Dermis blood vessel endothelial cell (primary cell): ENCODE measurements at places on chromosomes 16 and 17. TPM values are rescaled to one million over a fixed set of nuclear protein-coding genes. Genes with fewer than 3 reads are reported as not detected.

DNA sequence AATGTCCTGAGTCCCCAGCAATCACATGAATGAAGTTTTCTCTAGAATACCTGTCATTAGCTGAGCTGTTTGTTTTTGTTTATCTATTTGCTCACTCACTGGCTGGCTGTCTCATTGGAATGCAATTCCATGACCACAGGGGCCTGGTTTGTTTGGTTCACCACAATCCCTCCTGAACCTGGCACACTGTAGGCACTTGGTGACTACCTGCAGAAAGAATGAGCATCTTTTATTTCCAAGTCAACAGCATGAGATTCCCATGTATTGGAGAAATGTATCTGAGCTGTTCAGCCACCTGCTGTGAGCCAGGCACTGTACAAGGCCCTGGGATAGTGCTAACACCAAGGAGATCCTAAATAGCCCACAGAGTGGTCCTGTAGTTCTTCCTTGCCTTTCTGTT is 345.1 kb downstream of the XYLT1 start:
- no peak for DNase-seq

GRCh38 chr16:4790871-4791270 is 2.7 kb upstream of the SEPTIN12 start:
- no peak for DNase-seq

DNA sequence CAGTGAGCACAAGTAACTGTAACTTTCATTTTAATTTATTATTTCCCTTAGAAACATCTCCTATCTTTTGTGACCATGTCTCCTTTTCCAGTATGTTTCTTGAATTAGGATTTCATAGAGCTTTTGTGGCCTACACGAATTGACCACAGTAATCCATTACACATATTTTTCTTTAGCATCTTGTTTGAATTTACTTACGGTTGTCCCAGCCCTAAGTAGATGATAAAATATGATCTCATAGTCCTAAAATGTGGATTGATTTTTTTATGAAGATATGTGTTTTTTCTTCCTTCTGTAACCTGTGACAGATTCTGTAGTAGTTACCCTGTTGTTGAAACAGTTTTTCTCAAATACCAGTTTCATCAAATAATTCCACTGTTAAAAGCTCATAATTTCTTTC is 61.5 kb downstream of the NF1 start:
- DNase-seq = no peak

DNA sequence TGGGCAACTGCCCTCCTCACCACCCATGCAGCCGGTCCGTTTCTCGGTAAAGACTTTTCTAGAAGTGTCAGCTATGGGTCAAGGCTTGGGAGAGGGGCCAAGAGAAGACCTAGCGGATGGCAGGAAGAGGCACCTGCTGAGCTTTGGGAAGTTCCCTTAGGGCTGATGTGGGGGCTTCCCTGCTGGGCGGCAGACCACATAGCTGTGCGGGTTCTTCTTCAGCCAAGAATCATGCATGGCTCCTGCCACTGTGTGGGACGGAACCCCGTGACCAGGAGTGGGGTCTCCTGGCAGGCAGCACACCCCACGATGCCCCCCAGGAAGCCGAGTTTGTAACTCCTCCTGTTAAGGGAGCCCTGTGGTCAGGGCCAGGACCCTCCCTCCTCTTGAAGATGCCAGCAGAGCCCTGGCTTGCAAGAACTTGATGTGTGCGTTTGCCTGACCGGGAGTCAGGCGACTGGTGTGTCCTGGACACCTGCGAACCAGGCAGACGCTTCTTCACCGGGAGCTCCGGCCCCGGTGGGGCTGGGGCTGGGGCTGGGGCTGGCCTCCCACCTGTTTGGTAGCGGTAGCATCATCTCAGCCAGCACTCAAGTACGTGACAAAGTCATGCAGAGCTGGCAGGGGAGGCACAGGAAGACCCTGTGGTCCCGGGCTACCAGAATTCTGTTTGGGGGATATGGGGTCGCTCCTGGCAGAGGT is 17.7 kb upstream of the SLC38A10 start:
- no peak for DNase-seq

DNA sequence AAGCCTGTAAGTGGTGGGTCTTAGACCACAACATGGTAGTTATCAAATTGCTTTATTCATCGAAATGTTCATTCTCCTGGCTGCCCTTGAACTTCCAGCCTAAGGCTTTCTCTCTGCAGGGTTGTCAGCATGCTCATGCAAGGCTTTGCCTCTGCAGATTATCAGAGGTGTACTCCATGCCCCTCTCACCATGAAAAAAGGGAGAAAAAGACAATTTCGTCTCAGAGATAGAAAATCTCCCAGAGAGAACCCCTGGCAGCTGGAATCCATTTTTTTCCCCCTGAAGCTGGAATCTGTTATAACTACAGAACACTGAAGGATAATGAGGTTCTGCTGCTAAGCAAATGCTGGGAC is 33.9 kb upstream of the METTL9 start:
- no peak for DNase-seq

DNA sequence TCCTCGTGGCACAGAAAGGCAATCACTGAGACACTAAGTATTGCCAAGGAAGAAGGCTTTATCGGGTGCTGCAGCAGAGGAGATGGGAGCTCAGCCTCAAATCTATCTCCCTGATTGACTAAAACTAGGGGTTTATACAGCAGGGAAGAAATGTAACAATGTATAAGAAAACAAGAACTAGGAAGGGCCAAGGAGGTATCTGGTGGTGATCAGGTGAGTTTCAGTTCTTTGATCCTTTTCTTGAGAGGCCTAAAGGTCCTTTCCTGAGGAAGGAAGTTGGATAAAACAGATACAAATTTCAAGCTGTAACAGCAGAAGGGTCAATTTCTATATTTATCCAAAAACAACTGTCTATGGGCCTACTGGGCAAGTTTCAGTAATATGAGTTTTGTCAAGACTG is 212.4 kb downstream of the COPRS start:
- DNase-seq = no peak

GRCh38 chr17:43721537-43722268 is 36.9 kb downstream of the SOST start:
- DNase-seq = no peak

- DNase-seq = no peak
Observed at GRCh38 chr17:21293831-21294210, 9.3 kb downstream of the MAP2K3 start.

DNA sequence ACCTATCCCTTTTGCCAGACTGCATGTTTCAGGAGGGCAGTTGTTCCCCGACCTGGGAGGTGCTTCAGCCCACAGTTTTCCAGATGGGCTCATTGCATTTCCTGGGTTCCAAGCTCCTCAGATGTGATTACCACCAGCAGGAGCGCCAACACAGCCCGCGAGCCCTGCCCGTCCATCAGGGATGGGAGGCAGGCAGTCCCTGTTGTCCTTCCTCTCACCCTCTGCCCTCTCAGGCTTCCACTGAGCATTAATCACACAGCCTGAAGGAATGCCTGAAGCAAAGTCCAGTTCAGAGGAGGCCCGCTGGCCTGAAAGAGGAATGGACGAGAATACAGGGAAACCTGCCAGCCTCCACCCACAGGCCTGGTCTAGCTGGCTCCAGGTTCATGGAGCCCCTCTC is 256.3 kb upstream of the SDK2 start:
- DNase-seq = no peak

- DNase-seq = no peak
Observed at GRCh38 chr16:22022151-22022550, 14.2 kb downstream of the MOSMO start.

DNA sequence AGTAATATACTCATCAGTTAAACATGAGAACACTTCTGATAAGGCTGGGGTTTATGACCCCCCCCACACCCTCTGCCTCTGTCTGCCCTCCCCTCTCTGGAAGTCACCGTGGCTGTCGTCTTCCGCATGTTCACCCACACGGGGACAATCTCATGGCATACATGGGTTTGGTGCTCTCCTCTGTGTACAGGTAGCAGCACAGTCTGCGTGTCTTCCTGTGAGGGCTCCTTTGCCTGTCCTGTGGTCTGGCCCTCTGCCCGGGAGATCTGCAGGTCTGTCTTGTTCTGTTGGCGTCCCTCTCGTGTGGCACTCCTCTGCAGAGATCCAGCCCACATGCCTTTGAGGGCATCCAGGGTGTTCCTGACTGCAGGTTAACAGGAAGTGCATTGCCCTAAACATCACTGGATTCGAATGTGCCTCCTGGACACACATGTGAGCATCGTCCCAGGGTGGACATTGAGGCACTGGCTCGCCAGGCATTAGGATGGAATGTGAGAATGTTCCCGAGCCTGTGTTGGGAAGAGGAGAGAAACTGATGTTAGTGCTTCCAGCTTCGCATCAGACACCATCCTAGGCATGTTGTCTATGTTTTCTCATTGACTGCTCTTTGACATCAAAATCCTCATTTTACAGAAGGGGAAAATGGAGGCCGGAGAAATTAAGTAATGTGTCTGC is 54.5 kb downstream of the NKD1 start:
- DNase-seq = no peak

DNA sequence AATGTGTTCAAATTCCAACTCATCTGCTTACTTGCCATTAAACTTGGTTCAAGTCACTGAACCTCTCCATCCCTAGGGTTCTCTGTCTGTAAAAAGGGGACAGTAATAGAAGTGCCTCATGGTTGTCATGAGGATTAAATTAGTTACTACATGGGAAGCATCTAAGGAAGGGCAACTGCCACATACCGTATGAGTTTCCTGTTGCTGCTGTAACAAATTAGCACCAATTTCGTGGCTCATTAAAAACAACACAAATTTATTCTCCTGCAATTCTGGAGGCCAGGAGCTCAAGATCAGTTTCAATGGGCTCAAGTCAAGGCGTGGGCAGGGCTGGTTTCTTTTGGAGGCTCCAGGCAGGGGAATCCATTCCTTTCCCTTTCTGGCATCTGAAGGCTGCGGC is 18.6 kb downstream of the CD300LF start:
- DNase-seq = no peak

The TNFSF13 gene
- 0.88 and 1.2 TPM in 2 replicates for total RNA-seq

The IL17C gene
- not detected in 2 replicates for total RNA-seq

The MAP2K4 gene
- total RNA-seq = 28.1 and 29.4 TPM in 2 replicates

The CACNG3 gene
- total RNA-seq = not detected in 2 replicates

The CCL16 gene
- total RNA-seq = 0.37 and 0.68 TPM in 2 replicates

The NPIPB9 gene
- total RNA-seq = 1.9 and 4.9 TPM in 2 replicates

The IFT20 gene
- total RNA-seq = 35.3 and 61.4 TPM in 2 replicates
